CD4-positive, alpha-beta T cell treated with Interleukin-17A for 4 hours (primary cell): ENCODE measurements at places on chromosomes 6 and 20.

GRCh38 chr6:168030908-168031307 lies 33.4 kb downstream of the KIF25 start:
- no peak for DNase-seq

GRCh38 chr6:79607000-79607399 lies 24.1 kb upstream of the SH3BGRL2 start:
- no peak for DNase-seq

GRCh38 chr20:17128206-17128605 lies 98.6 kb upstream of the PCSK2 start:
- DNase-seq: no peak

DNA sequence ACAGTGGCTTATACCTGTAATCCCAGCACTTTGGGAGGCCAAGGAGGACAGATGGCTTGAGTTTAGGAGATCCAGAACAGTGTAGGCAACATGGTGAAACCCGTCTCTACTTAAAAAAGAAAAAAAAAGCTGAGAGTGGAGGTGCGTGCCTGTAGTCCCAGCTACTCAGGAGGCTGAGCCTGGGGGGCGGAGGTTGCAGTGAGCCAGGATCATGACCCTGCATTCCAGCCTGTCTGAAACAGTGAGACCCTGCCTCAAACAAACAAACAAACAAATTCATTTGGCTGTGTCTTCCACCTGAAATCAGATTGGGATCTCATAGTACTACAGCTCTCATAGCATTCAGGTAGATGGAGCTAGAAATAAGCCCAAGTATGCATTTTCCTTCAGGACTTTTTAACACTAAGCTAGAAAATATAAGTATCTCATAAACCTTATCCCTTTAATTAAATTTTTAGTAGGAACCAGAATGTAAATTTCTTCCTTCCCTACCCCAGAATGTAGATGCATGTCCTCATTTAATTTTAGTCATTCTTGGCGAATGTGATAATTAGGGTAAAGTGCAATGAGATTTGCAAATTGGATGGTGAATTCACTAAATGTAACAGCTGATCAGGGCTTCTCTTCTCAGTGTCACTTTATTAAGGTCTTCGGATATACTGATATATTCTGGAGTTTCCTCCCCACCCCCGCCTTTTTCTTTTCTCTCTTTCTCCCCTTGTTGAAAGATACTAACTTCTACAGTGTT lies 190.4 kb downstream of the CDKAL1 start:
- no peak for DNase-seq

- no peak for DNase-seq
Observed at GRCh38 chr6:5729813-5730517, 276.8 kb downstream of the NRN1 start.

DNA sequence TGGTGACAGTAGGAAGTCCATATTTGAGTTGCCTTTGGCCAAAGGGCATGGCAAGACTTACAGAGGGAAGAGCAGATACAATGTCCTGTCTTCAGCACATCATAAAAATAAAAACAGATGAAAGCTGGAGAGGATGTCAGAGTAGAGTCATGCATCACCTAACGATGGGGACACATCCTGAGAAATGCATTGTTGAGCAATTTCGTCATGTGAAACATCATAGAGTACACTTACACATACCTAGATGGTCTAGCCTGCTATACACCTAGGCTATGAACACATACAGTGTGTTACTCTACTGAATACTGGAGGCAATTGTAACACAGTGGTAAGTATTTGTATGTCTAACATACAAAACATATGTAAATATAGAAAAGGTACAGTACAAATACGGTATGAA lies 75.6 kb downstream of the VEGFA start:
- DNase-seq: no peak

DNA sequence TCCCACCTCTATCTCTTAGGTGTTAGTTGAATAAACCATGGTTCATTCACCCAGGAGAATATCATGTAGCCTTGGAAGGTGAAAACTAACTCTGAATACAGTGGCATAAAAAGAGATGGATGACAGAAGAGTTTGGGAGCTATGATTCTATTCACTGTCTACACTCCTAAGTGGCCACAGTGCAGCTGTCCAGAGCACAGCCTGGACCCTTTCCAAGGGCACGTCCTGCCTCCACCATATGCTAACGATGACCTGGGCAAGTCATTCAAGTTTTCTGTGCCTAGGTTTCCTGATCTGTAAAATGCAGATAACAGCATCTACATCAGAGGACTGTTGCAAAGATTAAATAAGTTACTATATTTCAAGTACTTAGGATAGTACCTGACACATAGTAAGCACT lies 314.1 kb downstream of the PTPRT start:
- DNase-seq: no peak

DNA sequence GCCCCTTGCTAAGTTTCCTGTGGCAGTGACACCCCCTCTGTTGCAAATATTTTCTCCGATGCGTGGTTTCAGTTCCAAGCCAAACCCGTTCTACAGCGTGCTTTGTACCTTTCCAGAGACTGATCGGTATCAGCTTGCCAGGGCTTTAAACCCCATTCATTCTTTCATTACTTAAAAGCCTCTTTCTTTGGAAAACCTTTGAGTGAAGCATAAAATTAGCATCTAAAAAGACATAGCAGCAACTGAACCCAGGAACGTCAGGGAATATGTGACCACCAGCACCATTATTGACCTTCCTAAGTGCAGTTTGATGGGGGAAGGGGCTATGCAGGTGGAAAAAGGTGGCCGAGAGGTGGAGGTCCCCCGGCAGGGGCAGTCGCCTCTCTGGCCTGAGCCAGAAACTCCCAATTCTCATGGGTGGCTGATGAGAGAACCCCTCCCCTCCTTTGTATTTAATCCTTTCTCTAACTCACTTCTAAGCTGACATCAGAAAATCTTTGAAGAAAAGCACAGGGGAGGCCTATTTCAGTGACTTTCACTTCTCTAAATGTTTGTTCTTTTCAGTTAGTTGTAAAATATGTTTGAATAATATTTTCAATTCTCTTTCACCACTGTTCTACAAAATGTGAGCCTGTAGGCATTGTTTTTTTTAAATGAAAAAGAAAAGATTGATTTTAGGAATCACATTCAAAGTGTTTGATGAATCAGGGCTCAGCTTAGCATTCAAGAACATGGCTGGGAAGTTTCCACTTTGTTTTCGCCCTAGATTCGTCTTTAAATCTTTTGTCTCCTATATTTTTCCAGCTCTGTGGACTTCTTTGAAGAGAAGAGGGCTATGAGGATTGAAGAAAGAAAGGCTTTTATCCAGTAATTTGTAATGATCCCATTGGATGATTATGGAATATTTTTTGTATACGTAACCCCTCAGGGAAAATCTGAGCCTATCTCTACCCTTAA lies 89.2 kb downstream of the RSPH3 start:
- peak; percentile 27 for DNase-seq

- DNase-seq: no peak
Observed at GRCh38 chr6:66896415-66896814, 1189.4 kb upstream of the EYS start.

DNA sequence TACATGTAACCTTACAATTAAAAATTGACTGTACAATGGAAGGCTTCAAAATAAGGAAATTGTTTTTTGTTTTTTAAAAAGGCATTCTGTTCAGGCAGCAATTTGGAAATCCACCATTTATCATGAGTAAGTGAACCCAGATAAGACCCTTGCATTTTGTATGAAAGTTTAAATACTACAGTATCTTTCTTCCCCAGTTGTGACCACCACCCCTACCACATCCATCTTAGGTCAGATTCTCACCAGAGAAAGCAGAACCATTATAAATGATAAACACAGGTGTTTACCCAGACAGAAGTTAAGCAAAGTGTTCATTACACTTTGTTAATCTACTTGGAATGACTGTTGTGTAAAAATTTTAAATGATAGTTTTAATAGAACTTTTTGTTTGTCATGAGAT lies 20.2 kb downstream of the SENP6 start:
- DNase-seq: no peak

GRCh38 chr20:50429412-50429811 lies 80.8 kb upstream of the PTPN1 start:
- no peak for DNase-seq

DNA sequence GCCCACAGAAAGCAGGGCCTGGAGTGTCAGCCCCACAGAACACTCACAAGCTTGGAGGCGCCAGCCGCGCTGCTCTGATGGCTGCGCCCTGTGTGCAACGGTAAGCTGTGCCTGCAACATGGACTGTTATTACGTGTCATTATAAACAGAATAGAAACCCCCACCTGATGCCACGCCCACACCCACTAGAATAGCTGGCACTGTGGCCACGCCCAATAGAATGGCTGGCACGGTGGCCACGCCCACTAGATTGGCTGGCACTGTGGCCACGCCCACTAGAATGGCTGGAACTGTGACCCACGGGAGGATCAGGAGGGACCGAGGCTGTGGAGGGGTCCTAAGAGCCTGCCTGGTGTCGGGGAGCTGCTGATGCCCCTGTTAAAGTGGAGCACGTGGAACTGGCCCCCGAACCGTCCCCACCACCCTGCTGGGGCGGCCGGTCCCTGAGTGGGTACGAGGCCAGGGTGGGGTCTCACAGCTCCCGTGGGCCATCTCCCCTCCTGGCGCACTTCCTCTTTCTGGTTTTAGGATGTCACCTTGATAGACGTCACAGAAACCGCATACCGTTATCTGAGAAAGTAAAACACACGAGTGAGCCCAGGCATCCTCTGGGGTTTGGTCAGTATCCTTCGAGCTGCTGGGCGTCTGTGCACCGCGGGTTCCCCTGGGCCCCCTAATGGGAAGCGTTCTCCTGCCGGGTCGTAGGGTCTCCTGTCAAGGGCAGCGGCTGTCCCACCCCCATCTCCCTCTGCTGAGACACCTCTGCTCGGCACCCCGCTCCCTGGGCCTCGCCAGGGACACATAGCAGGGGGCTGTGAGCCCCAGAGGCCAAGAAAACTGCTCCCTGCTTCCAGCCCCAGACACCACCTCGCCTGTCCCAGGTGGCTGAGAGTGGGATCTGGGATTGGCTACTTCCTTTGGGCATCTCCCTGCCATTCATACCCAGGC lies 25.4 kb downstream of the SLC17A9 start:
- DNase-seq: peak; percentile 79

DNA sequence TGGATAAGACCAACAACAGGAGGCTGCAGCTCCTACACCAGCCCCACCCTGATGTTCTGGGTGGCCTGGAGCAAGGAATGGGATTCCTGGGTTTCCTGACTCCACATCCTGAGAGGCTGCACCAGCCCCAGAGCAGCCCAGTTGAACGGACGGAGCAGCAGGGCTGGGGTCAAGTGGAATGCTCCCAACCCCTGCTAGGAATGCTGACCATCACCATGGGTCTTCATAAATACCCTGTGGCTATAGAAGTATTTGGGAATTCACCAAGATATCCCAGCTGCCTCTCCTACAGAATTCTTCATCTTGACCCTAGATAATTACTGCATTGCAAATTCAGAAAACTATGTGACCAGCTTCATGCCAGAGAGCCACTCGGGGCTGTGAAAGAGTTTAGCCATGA lies 180.3 kb downstream of the THBS2 start:
- DNase-seq: no peak

DNA sequence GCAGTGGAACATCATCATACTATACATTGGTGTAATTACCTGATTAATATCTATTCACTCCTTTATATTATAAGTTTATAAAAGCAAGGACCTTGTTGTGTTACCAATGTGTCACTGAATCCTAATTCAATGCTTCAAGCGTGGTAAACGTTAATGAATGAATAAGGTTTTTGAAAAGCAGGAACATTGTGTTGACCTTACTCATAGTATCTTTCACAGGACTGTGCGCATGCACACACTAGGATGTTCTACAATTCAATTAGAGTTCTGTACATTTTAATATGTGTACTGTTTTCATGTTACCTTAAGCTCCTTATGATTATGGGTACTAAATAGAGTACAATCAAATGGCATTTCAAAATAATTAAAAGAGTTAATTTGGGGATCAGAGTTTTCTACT lies 578.5 kb downstream of the BMP2 start:
- DNase-seq: no peak

DNA sequence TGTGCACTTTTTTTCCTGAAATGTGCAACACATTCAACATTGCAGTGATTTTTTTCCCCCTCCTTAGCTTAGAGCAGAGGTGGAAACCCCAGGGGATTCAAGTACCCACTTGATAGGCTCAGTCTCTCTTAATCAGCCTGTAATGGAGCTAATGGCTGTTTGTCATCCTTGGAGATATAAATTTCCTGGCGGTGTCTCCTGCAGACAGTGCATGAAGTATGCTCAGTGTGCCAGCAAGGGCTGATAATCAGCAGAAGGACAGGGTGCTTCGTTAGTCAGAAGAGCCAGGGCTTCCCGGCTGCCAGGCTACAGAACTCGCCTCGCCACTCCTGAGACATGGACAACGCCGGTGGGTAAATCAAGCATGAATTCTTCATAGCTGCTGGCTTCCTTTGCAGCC lies 69.8 kb upstream of the PHACTR2 start:
- DNase-seq: no peak

DNA sequence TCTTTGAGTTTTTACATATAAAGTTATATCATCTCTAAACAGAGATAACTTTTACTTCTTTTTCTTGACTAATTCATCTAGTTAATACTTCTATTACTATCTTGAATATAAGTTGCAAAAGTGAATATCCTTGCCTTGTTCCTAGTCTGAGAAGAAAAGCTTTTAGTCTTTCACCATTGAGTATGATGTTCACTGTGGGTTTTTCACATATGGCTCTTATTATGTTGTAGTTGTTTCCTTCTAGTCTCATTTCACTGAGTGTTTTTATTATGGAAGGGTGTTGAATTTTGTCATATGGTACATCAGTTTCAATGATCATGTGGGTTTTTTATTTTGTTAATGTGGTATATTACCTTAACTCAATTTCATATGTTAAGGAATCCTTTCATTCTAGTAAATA lies 488.3 kb downstream of the COL12A1 start:
- no peak for DNase-seq

DNA sequence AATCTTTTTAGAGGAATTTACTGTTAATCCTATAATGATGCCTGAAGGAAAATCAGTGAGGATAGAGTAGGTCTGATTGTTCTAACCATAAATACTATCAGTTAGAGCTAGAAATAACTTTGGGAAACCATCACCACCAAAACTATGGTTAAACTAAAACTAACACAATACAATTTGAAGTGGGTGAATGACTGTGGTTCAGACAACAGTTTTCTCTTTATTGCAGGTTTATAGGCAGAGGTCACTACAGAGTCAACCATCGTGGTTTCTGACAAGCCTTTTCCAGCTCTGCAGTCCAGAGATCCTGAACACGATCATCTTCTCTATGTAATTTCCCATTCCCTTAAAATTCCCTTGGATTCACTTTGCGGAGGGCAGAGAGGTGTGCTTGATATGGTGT lies 134.3 kb downstream of the IBTK start:
- DNase-seq: no peak
